ENCODE measurements at places on chromosomes 7 and 10.

GRCh38 chr7:73901823-73902597 is 41.1 kb downstream of the TMEM270 start:
- no peak for DNase-seq

- DNase-seq: no peak
Observed at GRCh38 chr7:23393636-23394035, 76.7 kb downstream of the IGF2BP3 start.

- DNase-seq: no peak
Observed at GRCh38 chr7:133369130-133369529, 116.3 kb downstream of the EXOC4 start.

DNA sequence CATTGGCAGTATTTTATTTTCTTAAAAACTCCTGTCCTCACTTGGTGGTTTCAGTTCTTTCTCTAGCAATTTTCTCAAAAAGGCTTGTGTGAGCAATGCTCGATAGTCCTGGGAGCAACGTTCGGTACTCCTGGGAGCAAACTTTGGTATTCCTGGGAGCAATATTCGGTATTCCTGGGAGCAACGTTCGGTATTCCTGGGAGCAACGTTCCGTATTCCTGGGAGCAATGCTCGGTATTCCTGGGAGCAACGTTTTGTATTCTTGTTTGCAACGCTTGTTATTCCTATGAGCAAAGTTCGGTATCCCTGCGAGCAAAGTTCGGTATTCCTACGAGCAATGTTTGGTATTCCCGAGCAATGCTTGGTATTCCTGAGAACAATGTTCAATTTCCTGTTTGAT is 362.0 kb upstream of the ADARB2 start:
- DNase-seq: no peak

- DNase-seq: no peak
Observed at GRCh38 chr7:31408140-31408729, 67.7 kb upstream of the NEUROD6 start.

Measured in stimulated activated CD4-positive, alpha-beta T cell treated with anti-CD3 and anti-CD28 coated beads, Interleukin-12 subunit alpha, Interleukin-12 subunit beta, amount 100 ng/mL, for 24 hours (primary cell).